ENCODE measurements at places on chromosomes 6 and 20.

- peak; percentile 69 for DNase-seq
Measured at GRCh38 chr6:27752038-27752885, 159.9 kb downstream of the OR2B2 start.

GRCh38 chr20:49283703-49284625, 6.1 kb upstream of the ZNFX1 start:
- no peak for DNase-seq

- DNase-seq: no peak
Measured at GRCh38 chr6:167108278-167108677, 14.6 kb upstream of the CCR6 start.

DNA sequence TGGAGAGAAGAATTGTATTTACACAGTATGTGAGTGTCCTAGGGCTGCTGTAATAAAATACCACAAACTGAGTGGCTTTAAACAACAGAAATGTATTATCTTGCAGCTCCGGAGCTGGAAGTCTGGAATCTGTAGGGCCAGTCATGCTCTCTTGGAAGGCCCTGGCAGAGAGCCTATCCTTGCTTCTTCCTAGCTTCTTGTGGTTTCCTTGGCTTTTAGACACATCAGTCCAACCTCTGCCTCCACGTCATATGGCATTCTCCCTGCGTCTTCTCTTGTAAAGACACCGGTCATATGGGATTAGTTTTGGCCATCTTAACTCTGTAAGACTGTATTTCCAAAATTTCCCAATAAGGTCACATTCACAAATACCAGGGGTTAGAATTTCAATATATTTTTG, 10.8 kb downstream of the FNDC1 start:
- DNase-seq: no peak

DNA sequence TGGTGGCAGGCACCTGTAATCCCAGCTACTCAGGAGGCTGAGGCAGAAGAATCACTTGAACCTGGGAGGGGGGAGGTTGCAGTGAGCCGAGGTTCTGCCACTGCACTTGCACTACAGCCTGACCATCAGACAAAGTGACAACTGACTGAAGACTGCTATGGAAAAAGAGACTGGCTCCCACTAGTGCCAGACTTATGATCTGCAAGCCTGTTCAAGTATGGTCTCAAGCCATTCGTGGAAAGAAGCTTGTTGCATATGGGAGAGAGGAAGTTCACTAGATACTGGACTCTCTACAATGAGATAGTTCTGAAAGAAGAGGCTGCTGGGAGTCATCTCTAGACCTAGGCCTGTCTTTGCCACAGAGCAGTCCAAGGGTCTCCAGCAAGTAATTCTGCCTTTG, 26.7 kb downstream of the MDN1 start:
- no peak for DNase-seq

DNA sequence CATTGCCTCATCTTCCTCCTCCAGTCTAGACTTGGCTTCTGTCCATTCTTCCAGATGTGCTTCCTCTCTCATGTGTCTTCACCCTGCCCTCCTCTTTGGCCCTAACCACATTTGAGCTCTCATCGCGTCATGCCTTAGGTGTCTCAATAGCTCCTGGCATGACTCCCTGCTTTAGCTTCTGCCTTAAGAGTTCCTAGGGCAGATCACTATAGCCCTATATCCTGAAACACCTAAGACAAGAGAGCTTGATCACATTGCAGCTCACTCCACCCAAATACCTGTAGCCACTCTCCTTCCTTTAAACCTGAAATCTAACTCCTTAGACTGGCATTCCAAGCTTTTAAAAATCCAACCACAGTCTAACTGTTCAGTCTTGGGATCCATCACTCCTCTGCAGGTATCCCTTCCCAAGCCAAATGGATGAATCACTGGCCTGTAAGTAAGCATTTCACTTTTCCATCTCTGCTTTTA, 69.0 kb upstream of the STXBP5 start:
- peak; percentile 81 for DNase-seq

DNA sequence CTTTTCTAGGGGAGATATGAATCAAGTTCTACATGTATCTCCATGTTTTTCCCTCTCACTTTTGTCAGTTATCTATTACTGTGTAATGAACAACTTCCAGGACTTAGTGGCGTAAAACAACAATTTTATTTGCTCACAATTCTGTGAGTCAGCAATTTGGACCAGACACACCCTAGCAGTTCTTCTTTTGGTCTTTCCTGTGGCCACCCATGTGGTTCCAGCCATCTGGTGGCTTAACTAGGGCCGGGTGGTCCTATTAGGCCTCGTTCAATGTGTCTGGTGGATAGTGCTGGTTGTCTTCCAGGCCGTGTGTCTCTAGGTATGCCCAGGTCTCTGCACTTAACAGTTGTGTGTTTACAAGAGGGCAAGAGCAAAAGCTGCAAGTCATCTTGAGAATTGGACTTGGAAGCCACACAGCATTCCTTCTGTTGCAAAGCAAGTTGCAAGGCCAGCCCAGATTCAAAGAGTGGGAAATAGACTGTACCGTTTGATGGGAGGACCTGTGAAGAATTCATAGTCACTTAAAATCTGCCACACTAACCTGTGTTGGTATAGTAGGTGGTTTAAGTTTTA, 20.8 kb upstream of the SLC35D3 start:
- no peak for DNase-seq

DNA sequence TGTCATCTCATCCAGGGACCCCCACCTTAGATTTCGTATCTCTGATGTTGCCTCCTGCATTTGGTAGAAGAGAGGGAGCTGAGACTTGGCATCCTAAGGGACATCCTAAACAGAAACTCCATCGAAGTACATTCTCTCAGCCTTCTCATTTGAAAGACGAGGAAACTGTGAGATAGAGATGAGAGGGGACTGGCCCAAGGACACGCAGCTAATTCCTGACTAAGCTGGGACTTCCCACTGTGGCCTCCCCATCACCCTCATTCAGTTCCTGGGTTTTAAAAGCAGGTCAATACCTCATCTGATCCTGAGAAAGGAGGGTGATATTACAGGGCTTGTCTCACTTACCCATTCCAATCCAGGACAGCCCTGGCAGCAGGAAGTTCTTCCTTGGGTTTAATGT, 855 bp upstream of the WFDC5 start:
- no peak for DNase-seq

DNA sequence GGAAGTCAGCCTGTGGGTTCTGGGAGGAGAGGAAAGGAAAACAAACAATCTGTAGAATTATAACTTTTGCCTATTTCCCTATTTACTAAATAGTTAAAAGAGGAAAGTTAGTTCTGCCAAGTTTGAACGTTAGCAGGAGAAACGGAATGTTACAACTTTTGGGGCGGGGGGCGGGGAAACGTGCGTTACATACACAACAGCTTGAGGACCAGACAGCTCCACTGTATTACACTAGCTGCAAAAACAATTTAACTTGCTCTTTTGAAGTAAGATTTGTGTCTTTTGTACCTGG, 498 bp upstream of the PRDM1 start:
- no peak for DNase-seq

GRCh38 chr20:35663516-35664465, 909 bp downstream of the CPNE1 start:
- no peak for DNase-seq

DNA sequence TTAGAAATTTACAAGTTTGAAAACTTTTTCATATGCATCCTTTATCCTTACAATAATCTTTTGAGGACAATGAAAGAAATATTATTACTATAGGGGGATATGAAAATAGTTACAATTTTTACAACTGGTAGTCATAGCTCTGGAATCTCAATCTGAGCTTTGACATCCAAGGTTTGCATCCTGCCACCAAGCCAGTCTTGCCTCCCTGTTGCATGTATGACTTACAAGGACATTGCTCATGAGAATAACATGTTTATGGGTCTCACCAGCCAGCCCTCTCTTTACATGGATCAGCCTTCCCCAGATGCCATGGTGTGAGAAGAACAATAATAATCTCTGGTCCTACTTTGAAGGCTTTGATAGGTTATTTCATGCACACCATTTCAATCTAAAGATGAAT, 67.5 kb downstream of the THEMIS start:
- DNase-seq: no peak

GRCh38 chr6:149132336-149132735, 185.2 kb upstream of the TAB2 start:
- no peak for DNase-seq

DNA sequence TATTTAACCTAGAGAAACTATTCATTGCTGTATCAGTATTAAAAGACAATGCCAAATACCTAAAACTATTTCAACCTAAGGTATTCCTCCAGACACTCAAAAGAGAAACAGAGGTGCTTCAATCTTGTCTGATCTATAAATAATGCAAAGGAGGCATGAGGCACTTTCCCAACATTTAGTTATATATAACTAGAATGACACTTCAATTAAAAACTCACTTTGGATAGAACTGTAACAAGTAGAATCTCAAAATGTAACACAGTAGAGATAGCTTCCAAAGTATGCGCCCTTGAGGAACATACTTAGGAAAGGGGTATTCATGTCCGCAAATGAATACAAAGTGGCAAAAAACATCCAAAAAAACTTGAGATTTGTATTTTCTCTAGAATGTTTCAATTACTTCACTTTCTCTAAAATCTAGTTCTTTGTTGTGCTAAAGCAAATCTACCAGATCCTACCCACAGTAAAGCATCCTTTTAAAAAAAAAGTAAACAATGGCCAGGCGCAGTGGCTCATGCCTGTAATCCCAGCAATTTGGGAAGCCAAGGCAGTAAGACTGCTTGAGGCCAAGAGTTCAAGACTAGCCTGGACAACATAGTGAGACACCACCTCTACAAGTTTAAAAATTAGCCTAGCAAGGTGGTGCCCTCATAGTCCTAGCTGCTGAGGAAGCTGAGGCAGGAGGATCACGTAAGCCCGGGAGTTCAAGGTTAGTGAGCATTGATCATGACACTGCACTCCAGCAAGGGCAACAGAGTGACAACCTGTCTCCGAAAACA, 10.3 kb downstream of the SYNCRIP start:
- DNase-seq: no peak

DNA sequence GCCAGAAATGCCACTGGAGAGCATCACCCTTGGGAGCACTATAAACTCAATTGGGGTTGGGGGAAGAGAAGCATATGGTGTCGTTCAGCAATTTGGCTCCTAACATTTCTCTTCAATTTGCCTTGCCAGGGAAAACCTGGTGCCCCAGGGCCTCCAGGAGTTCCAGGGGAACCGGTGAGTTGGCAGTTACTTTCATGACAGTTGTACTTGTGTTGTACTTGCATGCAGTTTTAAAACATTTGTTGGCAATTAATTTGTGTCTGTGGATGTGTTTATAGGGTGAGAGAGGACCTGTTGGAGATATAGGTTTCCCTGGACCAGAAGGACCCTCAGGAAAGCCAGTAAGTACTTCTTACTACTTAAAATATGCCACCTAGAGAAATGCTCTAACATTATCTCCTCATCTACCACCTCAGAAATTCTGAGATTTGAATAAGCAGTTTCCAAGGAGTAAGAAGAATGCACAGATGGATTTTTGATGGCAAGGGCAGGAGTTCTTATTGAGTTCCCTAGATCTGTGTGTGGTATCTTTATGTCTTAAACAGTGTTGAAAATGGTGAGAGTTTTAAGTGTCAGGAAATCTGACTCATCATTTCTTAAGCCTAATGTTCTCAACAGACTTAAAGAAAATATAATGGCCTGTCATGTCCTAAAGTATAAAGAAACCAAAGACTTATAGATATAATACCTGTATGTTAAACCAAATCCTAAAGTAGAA, 122.5 kb downstream of the COL9A1 start:
- peak; percentile 51 for DNase-seq

DNA sequence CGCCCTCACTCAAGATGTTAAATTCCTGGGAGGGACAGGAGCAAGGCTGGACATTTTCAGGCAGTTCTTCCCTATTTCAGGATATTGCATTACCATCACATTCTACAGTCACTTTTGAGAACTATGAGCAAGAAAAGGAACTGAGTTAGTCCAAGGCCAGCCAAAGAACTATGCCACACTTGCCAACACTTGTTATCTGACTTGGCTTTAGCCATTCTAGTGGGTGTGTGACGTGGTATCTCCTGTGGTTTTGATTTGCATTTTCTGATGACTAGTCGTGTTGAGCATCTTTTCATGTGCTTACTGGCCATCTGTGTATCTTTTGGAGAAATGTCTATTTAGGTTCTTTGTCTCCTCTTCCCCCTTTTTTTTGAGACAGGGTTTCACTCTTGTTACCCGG, 12.0 kb downstream of the XRN2 start:
- DNase-seq: no peak

DNA sequence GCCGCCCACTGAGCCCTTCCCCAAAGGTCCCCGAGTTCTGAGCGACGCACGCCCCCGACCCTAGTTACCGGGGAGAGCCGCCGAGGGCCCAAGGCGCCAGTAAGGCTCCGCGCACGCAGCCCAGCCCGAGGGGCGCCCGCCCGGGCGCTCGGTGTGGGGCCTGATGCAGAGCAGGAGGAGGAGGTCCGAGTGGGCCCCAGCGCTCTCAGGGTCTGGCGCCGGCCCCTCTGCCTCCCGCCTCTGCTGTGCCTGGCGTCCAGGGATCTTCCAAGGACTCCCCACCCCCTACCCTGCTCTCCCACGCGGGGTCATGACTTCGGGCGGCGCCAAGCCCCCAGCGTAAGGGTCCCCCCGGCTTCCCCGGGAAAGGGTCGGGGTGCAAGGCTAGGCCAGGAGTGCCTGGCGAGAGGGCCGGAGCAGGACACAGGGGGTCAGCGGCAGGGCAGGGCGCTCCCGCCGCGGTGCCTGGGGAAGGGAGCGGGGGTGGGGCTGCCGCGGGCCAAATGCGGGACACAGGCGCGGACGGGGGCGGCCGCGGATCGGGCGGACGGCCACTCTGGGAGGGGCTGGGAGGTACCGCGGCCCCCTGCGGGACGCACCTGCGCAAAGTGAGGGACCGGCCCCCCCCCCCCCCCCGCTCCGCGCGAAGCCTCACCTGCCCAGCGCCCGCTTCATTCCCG, 637 bp downstream of the ABHD12 start:
- DNase-seq: no peak

DNA sequence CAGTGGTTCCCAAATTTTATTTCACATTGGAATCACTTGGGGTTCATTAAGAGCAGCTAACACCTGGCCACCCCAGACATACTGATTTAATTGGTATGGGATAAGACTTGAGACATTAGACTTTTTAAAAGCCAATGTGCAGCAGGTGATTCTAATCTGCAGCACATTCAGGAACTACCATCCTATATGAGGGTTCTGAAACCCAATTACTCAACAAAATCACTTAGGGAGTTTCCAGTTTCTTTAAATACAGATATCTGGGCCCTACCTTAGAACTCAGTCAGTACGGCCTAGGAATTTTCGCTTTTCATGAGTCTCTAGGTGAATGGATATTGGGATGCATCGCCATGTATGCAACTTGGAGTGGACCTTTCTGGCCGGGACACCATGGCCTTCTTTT, 24.0 kb upstream of the L3MBTL3 start:
- no peak for DNase-seq
